ENCODE measurements at places on chromosomes 2 and 18. TPM values are rescaled to one million over a fixed set of nuclear protein-coding genes. Genes with fewer than 3 reads are reported as not detected.

GRCh38 chr2:120720746-120721375 is 14.8 kb upstream of the GLI2 start:
- no peak overlapping the region for H3K27ac ChIP-seq
- no peak overlapping the region for H3K4me3 ChIP-seq
- no peak for DNase-seq

- no peaks in the 10 kb centered on the region for H3K36me3 ChIP-seq
- DNase-seq = no peak
- no peak overlapping the region for H3K4me3 ChIP-seq
- H3K4me1 ChIP-seq = no peaks in the 10 kb centered on the region
- no peak overlapping the region for H3K27ac ChIP-seq
Measured at GRCh38 chr2:219782737-219783348, 155.4 kb downstream of the SLC4A3 start.

The PROKR1 gene
- total RNA-seq = 2.4 TPM

GRCh38 chr2:143401861-143402260 is 272.6 kb downstream of the ARHGAP15 start:
- H3K36me3 ChIP-seq = no peaks in the 10 kb centered on the region
- H3K4me3 ChIP-seq = no peak overlapping the region
- no peaks in the 10 kb centered on the region for H3K4me1 ChIP-seq
- H3K27ac ChIP-seq = no peak overlapping the region

The ZNF385B gene
- 11.6 TPM for total RNA-seq

GRCh38 chr2:176454893-176455815 is 185.9 kb downstream of the MTX2 start:
- DNase-seq = peak; percentile 63
- H3K4me1 ChIP-seq = no peaks in the 10 kb centered on the region
- no peak overlapping the region for H3K4me3 ChIP-seq
- no peaks in the 10 kb centered on the region for H3K27me3 ChIP-seq
- H3K36me3 ChIP-seq = no peaks in the 10 kb centered on the region
